Effector CD8-positive, alpha-beta T cell (primary cell): ENCODE measurements at places on chromosomes 16 and 17.

DNA sequence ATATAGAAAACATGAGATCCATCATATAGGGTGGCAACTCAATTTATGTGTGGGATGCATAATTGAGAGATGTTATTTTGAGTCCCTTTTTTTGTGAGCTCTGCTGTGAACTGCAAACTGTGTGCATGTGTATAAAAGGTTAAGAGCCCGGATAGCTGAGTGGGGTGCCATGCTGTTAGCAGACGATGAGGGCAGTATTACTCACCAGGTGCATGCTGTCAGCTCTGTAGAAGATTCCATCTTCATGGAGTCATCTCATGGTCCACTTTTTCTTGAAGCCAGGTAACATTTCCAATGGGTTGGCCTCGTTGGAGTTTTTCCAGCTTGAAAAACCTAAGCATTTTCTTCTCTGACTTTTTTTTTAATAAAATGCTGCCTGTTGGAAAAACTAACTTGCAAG is 43.0 kb upstream of the RHBDL3 start:
- no peak for DNase-seq

DNA sequence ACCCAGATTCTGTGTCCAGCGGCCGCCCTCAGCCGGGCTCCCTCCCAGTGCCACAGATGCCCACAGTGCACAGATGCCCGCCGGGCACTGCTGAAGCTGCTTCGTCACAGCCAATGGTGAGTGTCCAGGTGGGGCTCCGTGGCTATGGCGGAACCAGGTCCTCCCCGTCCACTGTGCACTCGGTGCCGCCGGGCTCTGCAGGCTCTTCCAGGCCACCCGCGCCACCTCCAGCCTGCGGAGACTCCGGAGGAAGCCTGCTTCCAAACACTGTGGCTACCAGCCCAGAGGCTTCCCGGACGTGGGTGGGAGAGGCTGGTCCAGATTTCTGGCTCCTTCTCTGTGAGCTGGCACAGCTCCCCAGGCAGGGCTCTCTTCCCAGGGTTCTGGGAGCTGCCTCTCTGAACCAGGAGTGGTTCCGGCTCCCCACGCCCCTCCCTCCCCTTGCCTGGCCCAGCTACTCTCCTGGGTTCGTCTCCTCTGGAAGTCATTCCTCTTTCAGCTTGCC is 2.8 kb upstream of the PYCR1 start:
- no peak for DNase-seq

- DNase-seq, result no peak
These were observed 23.7 kb downstream of the YPEL2 start for GRCh38 chr17:59355030-59355701.

DNA sequence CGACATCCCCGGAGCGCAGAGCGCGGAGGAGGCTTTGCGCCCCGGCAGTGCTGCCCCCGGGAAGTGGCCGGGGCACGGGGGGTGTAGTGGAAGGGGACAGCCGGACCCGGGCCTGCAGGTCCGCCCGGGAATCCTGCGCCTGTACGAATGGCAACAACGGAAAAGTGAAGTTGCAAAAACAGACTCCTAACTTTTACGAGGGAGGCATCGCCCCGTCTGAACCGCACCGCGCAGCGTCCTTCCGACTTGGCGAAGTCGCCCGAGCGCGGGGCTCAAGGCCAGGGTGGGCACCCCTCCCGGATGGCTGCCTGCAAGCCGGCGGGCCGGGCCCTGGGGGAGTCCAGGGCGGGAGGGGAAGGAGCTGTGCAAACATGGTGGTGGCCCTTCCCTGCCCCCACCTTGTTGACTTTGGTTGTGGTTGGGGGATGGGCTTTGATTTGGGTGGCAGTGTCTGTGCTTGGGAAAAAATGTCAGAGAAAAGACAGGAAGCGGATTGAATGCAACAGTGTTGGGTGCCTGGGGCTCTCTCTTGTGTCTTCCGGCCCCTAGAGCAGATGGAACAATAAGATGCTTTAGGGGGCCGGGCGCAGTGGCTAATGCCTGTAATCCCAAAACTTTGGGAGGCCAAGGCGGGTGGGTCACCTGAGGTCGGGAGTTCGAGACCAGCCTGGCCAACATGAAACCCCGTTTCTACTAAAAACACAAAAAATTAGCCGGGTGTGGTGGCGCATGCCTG is 675 bp downstream of the RNF213 start:
- peak; percentile 47 for DNase-seq

DNA sequence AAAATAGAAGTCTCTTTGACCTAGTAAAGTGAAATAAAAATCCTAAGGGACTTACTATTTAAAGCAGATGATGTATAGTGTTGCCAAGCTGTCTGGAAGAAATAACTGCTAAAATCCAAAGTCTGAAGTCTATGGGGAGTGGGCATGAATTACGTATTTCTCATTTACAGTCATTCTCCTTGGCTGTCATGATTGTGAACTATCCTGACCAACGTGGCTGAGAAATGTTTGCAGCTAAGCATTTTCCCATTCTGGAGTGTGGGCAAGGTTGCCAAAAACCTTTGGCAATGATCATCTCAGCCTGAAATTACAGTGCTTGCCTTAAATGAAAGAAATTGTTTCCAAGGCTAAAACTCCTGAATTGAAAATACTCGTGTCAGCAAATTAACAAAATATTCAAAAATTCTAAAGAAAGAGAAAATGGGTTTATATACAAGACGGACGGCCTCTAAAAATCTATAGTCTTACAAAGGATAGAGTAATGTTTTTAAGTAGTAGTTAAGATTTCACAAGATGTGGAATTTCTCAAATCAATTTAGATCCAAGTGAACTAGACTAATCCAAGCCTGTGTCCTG is 77.0 kb downstream of the CACNG1 start:
- DNase-seq, result no peak

GRCh38 chr16:12551530-12551929 is 252.2 kb downstream of the CPPED1 start:
- no peak for DNase-seq

GRCh38 chr17:81519284-81520020 is 6.9 kb upstream of the ACTG1 start:
- peak; percentile 58 for DNase-seq

- no peak for DNase-seq
These were observed at the start of gene DRC7 for GRCh38 chr16:57694725-57695679. Gene DRC7 (plus strand): TSS chr16:57694806. CDS start chr16:57697950, 3,144 bp downstream.

DNA sequence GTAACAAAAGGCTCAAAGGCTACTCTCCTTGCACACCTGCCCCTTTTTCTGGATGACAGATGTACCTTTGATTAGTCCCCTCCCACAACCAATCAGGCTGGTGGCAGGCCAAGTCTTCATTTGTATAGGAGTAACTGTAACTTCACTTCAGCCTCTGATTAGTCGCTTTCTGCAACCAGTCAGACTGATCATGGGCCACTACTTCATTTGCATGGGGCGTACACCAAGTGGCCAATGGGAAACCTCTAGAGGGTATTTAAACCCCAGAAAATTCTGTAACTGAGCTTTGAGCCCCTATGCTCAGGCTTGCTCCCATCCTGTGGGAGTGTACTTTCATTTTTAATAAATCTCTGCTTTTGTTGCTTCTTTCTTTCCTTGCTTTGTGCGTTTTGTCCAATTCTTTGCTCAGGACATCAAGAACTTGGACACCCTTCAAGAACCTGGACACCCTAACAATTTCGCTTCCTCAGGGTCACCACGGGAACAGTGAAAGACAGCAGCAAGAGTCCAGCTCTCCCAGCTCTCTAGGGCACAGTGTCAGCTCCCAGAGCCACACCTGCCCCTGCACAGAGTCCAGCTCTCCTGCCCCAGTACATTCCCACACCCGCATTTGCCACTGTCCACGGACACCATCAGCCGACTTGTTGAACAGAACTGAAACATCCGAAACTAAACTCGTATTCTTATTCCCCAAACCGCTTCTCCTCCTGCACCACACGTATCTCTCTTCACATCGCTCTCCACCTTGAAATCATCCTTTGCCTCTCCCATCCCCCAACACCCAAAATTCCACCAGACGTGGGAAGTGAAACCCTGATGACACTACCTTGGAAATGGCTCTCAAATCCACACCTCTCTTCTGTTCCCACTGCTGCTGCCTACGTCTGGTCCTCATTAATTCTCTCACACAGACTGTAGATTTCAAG is 53.4 kb downstream of the ABCC12 start:
- no peak for DNase-seq

- DNase-seq, result no peak
These were observed 12.4 kb upstream of the GP2 start for GRCh38 chr16:20339744-20340143.

DNA sequence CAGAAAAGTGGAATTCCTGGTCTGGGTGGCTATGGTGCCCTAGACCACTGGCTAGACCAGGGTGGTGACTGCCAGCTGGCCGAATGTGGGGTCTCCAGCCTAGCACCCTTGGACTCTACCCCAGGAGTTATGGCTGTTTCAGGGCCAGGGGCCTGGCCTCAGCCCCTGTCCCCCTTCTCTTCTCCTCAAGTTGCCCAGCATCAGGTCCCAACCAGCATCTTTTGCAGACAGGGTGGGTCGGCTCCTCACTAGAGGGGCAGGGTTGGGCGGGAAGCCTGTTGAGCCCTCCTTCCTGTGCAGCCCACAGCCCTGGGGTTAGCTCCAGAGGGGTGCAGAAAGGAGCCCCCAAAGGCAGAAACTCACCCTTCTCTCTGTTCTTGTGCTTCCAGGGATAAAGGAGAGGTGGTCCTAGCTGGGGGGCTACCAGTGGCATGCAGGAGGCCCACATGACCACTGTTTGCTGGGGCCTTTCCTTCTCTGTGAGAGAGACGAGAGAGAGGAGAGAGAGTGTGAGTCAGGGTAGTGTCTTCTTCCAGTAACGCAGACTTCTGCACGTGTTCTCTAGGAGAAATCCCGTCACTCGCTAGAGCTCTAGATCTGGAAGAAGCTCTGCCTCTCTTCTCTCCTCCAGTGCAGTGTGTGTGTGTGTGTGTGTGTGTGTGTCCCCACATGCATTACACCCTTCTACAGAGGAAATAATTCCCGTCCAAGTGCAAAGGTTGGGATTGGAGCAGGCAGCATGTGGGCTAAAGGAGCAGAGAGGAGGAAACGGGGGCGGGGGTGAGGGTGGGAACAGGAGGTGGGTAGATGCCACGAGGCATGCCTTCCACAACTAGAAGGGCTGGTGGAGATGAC is 209.4 kb downstream of the SEC14L1 start:
- no peak for DNase-seq

GRCh38 chr17:50841949-50842354 is 6.6 kb downstream of the WFIKKN2 start:
- peak; percentile 5 for DNase-seq

GRCh38 chr16:86555704-86556075 is 655 bp upstream of the MTHFSD start:
- DNase-seq, result no peak

GRCh38 chr16:72199761-72200337 is 27.9 kb upstream of the PMFBP1 start:
- no peak for DNase-seq

GRCh38 chr16:84182680-84183571 is 3.9 kb downstream of the TAF1C start:
- no peak for DNase-seq

- peak; percentile 18 for DNase-seq
These were observed 20.4 kb upstream of the PHB1 start for GRCh38 chr17:49434821-49435670.

DNA sequence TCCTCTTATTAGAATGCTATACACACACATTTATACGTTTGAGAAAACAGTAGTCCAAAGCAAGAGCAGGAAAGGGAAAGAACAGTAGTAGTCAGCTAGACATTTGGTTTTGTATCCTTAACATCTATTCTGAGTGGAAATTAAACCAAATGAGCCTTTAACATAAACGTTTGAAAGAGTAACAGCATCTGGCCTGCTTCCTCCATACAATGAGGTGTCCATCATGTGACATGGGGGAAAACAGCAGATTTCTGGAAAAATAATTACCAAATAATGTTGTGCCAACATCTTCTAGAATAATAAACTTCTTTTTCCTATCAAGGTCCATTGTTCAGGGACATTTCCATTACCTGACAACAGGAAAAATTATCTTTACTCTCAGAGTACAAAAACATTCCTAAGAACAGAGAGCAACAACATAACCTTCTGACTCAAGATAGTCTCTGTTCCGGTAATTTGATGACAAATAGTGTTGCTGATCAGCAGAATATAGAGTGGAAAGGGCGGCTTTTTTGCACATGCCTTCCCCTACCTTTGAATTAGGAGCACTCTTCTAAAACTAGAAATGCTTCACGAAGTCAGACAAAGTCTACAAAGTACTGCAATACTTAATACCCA is 20.2 kb downstream of the CYTH1 start:
- no peak for DNase-seq

GRCh38 chr16:82160226-82160625 is 9.8 kb downstream of the MPHOSPH6 start:
- no peak for DNase-seq

DNA sequence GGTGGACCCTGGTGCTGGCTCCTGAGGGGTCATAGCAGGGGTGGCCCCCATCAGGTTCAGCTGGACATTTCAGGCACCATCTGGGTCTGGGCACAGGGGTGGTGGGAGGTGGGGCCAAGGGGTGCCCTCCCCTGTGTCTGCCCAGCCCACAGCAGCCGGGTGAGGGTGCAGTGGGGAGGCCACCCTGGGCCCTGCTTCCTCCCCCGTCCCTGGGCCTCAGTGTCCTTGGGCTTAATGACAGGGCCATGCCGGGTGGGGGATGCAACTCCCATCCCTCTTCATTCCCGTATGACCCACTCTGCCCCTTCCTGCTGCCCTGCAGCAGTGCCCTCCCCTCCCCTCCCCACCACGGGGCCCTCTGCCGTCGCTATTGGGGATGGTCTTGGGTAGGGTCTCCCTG is 10.7 kb downstream of the CPNE7 start:
- DNase-seq, result no peak

- DNase-seq, result no peak
These were observed 144.9 kb downstream of the PARN start for GRCh38 chr16:14485121-14485551.

DNA sequence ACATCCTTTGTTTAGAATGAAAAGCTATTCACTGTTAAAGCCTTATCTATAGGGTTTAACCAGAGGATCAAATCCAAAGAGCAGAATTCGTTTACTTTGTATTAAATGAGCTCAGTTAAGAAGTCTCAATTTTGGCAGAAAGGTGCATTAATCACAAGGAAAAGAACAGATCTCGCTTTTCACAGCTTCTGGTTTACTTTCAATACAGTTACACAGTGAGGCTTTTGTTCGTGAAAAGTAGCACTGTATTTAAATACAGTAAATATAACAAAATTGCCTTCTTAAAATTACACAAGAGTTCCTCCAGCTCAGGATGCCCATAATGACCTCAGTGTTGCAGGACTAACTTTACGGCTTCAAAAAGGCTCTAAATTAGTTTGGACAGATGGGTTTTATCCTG is 669.1 kb upstream of the SALL1 start:
- DNase-seq, result no peak

DNA sequence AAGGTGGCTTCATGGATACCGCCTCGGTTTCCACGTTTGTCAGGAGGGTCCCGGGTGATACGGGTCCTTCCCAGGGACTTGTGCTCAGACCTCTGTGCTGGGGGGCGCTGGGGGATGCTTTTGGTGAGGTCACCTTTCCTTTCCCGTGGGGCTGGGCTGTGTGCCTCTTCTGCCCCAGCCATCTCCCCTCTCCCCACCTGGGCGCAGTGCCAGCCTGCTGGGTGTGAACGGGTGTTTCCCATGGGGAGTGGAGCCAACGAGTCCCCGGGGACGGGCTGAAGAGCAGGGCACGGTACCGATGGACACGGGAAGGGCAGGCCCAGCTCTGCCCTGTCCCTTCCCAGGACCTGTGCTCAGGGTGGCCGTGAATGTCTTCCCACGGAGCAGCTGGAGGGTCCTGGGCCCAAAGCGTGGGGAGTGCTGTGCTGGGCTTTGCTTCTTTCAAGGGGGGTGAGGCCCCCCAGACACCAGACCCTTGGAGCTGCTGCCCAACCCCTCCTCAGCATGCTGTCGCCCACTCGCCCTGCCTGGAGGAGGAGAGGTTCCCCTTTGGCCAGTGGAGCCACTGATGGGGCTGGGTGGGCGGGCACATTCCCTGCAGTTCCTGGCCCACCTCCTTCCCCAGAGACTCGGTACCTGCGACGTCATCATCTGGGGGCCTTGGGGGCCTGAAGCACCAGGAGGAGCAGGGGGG is 15.5 kb downstream of the TELO2 start:
- no peak for DNase-seq
